ENCODE measurements at places on chromosomes 12 and 14. TPM values are rescaled to one million over a fixed set of nuclear protein-coding genes. Genes with fewer than 3 reads are reported as not detected.

DNA sequence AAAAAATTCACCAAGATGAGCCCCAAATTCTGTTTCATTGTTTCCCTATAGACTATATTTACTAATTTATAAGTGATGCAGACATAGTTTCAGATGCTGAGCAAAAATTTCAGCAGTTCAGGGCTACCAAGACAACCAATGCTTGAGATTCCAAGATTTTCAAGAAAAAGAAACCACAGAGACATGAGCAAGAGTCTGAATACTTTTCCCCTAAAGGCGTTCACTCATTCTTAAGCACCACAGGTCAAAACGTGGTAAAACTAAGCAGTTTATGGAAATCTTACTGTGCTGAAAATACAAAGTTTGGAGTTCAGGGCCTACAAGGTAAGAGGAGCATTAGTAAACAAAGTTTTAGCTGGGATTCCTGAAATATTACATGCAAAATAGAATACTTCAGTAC lies 221.2 kb downstream of the KCNH5 start:
- no peak for DNase-seq

DNA sequence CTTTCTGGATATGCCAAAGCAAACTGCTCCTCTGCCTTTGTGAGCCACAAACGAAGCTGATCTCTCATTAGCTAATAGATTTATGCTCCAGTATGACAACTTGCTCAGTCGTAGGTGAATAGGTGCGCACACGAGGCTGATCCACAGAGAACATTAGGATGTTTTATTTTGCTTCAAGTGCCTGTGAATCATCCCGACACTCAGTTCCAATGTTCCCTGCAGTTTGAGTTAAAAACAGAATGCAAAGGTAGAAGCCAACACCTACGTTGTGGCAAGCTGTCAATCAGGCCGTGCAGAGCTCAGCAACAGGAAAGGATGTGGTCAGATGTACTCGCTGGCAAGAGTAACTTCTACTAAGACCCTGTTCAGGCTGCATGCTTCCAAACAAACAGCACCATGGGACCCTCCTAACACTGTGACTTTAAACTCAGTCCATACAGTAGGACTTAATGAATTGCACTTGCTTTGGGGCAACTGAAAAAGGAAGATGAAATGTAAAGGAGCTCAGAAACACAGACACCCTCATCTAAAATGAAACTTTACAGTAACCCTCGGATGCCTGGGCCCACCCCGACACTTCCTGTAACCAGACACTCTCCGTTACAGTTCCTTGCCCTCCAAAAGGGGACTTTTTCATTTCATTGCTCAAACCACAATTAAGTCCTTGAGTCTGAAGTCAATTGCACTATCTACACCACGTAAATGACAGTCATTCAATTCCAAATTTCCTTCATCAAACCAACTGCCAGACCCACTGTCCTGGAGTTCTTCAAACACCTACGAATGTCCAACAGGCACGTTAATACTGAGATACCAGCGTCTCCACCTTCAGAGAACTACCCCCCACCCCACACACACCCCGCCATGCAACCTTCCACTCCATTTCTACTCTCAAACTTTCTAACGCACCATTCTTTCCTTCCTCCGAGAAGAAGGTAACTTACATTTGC lies 1.6 kb downstream of the CCDC88C start:
- DNase-seq = peak; percentile 90

GRCh38 chr12:13011098-13011497 lies 11.0 kb upstream of the HEBP1 start:
- no peak for DNase-seq

TNFAIP2 gene
- total RNA-seq = 1.9 TPM

Measured in B cell (primary cell).